Activated naive CD4-positive, alpha-beta T cell treated with anti-CD3 and anti-CD28 coated beads for 36 hours (primary cell): ENCODE measurements at places on chromosomes 1 and 21. TPM values are rescaled to one million over a fixed set of nuclear protein-coding genes. Genes with fewer than 3 reads are reported as not detected.

The CDC14A gene
- total RNA-seq: 13.1 TPM

The KLHL17 gene
- total RNA-seq: 20.2 TPM

The ZNF648 gene
- not detected for total RNA-seq

The POFUT2 gene
- total RNA-seq: 14.4 TPM

The CFAP107 gene
- total RNA-seq: not detected

The TCHHL1 gene
- not detected for total RNA-seq

The RGSL1 gene
- not detected for total RNA-seq

The CLCA1 gene
- not detected for total RNA-seq

The CDA gene
- total RNA-seq: not detected

The NBPF11 gene
- 7.3 TPM for total RNA-seq

The EXO1 gene
- 55.3 TPM for total RNA-seq

The C1orf21 gene
- 1.4 TPM for total RNA-seq

The SLAMF7 gene
- total RNA-seq: 82.2 TPM

The CD2 gene
- 264 TPM for total RNA-seq

The GPATCH3 gene
- 8.5 TPM for total RNA-seq

The LUZP1 gene
- total RNA-seq: 13.7 TPM

GRCh38 chr1:171904778-171905450 lies 63.6 kb downstream of the DNM3 start:
- no peak for DNase-seq

DNA sequence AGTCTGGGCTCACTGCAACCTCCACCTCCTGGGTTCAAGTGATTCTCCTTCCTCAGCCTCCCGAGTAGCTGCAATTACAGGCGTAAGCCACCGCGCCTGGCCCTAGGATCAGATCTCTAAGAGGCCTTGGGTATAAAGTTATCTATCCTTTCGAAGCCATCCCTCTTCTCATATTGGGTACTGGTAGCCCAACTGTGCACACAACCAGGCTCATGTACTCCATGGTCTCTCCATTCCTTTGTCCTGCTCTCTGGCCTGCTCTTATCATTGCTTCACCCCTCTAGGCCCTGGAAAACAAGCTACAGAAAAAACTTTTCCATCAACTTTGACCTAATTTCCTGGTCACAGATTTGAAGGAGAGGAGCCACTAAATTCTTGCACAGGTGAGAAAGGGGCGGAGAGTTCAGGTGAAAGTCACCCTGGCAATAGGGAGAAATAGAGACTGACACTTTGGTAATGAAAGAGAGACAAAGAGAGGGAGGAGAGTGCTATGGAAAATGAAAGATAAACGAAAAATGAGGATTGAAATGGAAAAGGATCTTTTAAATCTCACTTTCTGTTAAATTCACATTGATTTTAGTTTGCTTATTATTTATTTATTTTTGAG lies 6.0 kb downstream of the TXNIP start:
- DNase-seq: peak; percentile 29

DNA sequence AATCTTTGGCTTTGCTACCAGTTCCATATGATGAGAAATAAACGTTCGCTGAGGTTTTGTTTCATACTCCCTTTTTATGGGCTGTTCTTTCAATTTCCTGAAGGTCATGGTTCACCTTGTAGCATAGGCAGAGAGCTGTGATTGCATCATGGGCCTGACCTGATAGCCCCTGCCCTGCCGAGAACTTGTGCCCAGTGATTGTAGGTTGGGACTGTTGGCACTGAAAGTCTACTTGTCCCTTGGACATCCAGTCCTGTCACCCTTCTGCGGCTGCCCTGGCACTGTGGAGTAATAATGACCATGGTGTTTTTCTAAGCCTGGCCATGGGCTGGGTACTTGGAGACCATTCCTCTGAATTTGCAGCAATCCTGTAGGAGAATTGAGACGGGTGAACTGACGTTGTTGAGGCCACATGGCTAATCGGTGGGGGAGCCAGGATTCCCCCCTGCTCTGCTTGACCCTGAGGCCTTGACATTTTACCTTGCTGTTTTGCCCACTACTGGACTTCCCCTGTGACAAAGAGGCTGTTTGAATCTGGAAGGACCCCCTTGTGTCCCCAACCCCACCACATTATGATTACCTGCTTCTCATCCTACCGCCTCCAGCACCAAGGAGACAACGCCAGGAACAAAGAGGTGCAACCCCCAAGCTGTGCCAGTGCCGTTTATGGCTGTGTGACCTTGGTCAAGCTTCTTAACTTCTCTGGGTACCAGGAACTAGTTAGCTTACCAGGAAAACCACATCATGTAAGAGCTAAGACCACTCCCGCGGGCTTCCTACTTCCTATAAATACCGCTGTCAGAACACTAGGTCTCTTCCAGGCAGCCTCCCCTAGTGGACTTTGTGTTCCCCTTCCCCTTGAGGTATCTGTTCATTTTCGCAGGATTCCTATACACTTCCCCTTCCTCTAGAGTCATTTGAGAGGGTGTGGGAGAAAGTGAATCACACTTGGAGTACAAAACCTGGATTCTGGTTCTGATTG lies 23.4 kb downstream of the SESN2 start:
- no peak for DNase-seq

DNA sequence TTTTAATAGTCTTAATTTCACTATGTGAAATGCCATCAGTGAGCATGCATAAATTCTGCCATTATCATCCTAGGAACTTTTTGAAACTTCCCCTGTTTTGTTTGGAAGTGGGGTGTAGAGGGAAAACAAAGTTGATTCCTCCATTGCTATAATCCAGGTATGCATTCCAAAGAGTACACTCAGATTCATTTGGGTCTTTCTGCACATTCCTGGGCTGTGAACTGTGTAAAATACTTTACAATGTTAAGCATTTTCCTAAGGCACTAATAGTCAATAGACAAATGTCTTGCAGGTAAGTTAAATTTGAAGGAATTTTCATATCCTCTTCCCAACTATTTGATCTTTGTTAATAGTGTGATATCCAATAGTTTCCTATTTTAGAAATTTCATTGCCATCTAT lies 36.2 kb downstream of the SGIP1 start:
- DNase-seq: no peak

DNA sequence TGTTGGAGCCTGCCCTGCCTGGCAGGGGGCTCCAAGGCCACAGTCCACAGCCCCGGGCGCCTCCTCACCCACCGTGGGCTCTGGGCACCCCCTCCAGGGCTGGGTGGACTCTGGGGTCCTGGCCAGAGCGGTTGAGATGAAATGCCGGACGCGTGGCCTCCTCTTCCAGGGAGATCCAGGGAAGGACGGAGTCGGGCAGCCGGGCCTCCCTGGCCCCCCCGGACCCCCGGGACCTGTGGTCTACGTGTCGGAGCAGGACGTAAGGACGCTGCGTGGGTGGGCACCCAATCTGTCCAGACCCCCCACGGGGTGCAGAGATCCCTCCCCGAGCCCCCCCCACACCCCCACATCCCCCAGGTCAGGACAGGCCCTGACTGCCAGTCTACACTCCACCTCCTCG lies 51.2 kb downstream of the SLC19A1 start:
- DNase-seq: no peak

GRCh38 chr21:25513810-25514209 lies 93.5 kb downstream of the MRPL39 start:
- DNase-seq: no peak

GRCh38 chr21:22703521-22703920 lies 1705.3 kb downstream of the NCAM2 start:
- no peak for DNase-seq

- DNase-seq: no peak
Observed at GRCh38 chr1:205442051-205442725, 13.7 kb downstream of the BLACAT1 start.

DNA sequence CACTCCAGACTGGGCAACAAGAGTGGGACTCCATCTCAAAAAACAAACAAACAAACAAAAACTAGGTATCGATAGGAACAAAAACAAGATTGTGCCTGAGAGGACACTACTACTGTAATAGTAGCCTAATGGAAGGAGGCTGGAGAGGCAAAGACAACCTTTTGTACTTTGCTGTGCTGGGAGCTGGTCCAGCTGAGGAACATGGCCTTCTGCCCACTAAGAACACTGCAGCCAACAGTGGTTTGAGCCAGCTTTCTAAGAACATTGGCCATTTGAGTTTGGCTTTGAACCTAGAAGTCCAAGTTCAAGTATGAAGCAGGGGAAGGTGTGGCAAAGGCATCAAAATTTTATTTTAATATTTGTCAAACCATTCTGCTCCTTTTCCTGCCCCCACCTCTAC lies 22.7 kb upstream of the RGS8 start:
- DNase-seq: no peak

DNA sequence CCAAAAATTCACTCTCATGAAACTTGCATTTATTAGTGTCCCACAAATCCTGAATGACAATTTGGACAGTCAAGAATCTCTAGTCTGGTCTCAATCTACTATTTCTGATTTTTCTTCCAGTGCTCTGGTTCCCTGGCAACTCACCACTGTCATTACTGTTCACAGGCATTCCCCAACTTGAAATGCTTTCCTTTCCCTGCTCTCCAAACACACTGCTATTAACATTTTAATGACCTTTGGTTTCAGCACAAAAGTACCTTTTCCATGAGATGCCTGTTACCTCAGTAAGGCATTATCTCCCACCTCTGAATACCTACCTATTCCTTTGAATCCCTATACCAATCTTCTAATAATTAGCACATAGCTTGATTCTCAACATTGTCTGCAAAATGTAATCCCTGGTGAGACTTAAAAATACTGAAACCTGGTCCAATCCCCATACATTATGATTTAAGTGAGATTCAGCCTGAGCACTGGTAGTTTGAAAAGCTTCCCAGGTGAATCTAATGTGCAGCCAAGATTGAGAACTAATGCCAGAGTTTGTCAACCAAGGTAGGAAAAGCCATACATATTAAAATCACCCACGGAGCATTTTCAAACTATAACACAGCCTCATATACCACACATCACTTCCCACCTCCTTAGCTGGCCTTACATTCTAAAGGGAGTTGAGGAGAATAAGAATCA lies 11.7 kb upstream of the ANGPTL3 start:
- no peak for DNase-seq

DNA sequence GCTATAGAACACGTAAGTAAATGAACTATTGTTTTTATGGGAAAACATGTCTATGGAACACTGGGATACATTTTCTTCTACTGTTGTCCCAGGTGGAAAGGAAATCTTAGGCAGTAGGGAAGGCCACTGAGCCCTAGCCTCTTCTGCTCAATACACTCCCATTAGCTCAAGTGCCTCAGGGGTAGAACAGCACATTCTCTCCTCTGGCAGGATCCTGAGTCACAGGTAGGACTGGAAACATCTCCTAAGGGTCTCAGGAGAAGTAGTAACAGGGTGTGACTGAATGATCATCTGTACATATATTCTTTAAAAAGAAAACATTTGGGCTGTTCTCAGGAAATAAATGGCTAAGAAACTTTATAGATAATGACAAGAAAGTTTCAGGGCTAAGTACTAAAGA lies 175.6 kb upstream of the ESRRG start:
- DNase-seq: no peak

GRCh38 chr1:87325982-87326738 lies 2.5 kb upstream of the LMO4 start:
- DNase-seq: peak; percentile 68

GRCh38 chr1:206814716-206815341 lies 42.5 kb upstream of the IL10 start:
- no peak for DNase-seq

GRCh38 chr1:116971965-116972673 lies 29.4 kb upstream of the CD101 start:
- DNase-seq: no peak

DNA sequence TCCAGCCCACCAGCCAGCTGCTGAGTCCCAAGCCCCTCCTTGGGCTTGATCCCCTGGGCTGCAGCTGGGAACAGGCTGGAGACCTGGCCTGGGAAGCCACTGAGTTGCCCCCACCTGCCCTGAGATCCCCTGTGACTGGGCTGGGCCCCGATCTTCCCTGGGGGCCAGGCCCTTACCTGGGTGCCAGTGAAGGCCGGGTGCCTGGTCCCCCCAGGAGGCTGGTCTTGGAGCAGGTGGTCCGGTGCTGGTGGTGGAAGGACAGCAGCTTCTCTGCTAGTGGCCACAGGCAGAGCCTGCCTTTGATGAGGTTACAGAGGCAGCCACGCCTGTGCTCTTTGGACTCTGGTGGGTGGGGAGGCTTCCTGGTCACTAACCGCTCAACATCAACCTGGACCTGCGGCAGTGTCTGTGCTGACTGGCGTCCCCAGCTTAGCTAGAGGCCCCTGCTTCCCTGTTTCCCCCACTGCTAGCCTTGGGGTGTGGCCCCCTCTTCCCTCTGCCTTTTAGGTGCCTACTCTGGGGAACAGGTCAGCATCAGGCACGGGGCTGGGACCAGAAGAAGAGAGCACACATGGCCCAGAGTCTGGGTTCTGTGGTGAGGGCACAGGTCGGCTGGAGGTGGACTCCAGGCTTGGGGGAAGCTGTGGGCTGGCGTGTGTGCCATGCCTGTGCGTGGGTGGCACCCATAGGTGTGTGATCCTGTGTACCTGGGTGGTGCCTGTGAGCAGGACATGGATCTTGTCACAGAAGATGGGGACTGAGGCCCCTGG lies at the start of gene EPS8L3:
Gene EPS8L3 (minus strand): TSS at position 278 of the 770 bp plus-strand sequence. CDS start 2,174 bp downstream, outside the sequence.
- DNase-seq: peak; percentile 1

GRCh38 chr1:58874757-58875755 lies 91.2 kb upstream of the JUN start:
- no peak for DNase-seq

DNA sequence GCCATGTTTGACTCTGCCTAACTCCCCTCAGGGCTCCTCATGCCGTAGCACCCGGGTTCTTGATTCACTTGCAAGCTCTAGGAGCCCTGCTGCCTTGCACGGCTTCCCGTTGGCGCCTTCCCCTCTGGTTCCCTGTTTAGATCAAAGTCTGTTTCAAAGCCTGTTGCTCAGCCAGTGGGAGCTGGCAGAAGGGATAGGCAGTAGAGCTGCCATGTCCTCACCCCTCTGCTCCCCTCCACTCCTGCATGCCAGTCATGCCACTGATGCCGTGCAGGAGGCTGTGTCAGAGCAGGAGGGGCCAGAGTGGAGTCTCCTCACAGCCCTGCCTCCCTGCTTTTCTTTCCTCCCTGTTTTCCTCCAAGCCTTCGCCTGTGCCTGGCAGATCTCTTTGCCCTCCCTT lies 26.5 kb downstream of the HMGCS2 start:
- no peak for DNase-seq

DNA sequence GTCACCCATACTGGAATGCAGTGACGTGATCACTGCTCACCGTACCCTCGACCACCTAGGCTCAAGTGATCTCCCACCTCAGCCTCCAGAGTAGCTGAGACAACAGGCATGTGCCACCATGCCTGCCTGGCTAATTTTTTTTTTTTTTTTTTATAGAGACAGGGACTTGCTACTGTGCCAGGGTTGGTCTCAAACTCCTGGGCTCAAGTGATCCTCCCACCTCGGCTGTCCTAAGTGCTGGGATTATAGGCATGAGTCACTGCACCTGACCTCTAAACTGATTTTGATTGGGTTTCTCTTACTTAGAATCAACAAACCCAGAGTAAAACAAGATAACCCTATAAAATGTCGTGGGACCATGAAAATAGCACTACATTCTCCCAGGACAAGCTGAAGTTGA lies 112.0 kb downstream of the UBE2U start:
- DNase-seq: no peak

DNA sequence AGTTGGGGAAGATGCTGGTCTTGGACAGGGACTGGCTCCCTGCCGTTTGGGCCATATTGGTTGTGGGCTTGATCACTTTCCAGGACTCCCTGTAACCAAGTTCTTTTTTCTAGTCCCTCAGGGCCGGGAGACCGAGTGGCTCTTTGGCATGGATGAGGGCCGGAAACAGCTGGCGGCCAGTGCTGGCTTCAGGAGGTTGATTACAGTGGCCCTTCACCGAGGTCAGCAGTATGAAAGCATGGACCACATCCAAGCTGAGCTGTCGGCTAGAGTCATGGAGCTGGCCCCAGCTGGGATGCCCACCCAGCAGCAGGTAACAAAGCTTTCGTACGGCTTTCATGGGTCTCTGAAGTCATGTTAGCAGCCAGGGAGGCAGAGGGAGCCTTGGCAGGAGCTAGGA lies 4.3 kb downstream of the METTL13 start:
- DNase-seq: no peak
